ENCODE measurements at places on chromosomes 3 and 15.

GRCh38 chr3:108897883-108898282 lies 55.8 kb downstream of the GUCA1C start:
- no peak for DNase-seq

GRCh38 chr3:139466360-139466759 lies 10.0 kb downstream of the RBP2 start:
- DNase-seq = no peak

- no peak for DNase-seq
Observed at GRCh38 chr3:31399271-31399670, 133.5 kb upstream of the STT3B start.

- DNase-seq = peak; percentile 84
Observed at GRCh38 chr3:188683032-188683521, 488.7 kb upstream of the TPRG1 start.

DNA sequence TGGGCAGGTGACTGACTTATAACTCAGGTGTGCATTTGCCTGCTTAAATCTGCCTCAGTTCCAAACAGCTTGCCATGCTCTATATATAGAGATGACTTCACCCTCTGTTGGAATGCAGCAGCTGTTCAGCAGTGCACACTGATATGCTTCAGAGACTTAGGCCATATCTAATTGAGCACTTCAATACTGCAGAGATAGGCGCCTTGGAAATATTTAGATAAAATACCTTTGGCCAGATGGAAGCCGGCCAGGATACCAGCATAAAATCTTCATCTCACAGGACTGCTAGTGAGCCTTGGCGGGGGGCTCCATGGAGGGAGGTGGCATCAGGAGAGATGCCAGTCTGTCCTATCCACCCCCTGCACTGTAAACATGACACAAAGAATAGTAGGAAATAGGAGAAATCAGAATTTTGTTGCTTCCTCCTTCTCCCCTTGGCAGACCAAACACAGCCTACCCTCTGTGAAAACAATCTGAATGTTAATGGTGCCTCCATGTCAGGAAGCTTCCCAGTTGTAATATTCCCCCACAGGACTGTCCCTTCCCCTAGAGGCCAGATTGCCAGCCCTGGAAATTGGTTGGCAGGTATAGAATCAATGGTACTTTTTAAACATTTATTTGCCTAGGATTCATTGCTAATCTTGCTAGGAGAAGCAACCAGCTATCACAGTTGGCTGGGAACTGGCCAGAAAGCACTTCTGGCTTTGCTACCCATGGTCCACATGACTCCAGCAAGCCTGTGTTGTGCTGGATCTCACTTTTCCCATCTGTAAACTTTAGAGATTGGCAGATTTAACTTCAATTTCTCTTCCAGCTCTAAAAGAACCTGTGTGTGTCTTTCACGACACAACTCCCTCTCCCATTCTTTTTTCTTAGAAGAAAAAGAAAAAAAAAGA lies 215.5 kb upstream of the KCNMB2 start:
- DNase-seq = peak; percentile 41

GRCh38 chr3:46734773-46735172 lies 17.1 kb upstream of the PRSS50 start:
- no peak for DNase-seq
